Natural killer cell (primary cell): ENCODE measurements at places on chromosomes 4 and X. TPM values are rescaled to one million over a fixed set of nuclear protein-coding genes. Genes with fewer than 3 reads are reported as not detected.

UGT2B17 gene
- 0.28 TPM for total RNA-seq

DEFB131A gene
- not detected for total RNA-seq

ARHGEF38 gene
- total RNA-seq: not detected

TLR1 gene
- total RNA-seq: 30.0 TPM

PGAM4 gene
- total RNA-seq: not detected

MAGEB17 gene
- total RNA-seq: not detected

GPRIN3 gene
- 50.7 TPM for total RNA-seq

ZNF157 gene
- total RNA-seq: 0.35 TPM

FAM236B gene
- not detected for total RNA-seq

WWC2 gene
- 9.2 TPM for total RNA-seq

PROM1 gene
- total RNA-seq: not detected

ATP7A gene
- total RNA-seq: 21.5 TPM

BBS7 gene
- total RNA-seq: 7.5 TPM

PRPS1 gene
- total RNA-seq: 51.5 TPM

ENOX2 gene
- total RNA-seq: 9.3 TPM

KIF4A gene
- 0.53 TPM for total RNA-seq

CXCL11 gene
- total RNA-seq: not detected

MMGT1 gene
- 22.2 TPM for total RNA-seq

SORCS2 gene
- total RNA-seq: 1.4 TPM
